ENCODE measurements at places on chromosomes 3 and 15.

- no peak for DNase-seq
Observed at GRCh38 chr15:62886431-62887071, 156.0 kb upstream of the TPM1 start.

- no peak for DNase-seq
Observed at GRCh38 chr3:107498646-107499045, 24.1 kb upstream of the BBX start.

DNA sequence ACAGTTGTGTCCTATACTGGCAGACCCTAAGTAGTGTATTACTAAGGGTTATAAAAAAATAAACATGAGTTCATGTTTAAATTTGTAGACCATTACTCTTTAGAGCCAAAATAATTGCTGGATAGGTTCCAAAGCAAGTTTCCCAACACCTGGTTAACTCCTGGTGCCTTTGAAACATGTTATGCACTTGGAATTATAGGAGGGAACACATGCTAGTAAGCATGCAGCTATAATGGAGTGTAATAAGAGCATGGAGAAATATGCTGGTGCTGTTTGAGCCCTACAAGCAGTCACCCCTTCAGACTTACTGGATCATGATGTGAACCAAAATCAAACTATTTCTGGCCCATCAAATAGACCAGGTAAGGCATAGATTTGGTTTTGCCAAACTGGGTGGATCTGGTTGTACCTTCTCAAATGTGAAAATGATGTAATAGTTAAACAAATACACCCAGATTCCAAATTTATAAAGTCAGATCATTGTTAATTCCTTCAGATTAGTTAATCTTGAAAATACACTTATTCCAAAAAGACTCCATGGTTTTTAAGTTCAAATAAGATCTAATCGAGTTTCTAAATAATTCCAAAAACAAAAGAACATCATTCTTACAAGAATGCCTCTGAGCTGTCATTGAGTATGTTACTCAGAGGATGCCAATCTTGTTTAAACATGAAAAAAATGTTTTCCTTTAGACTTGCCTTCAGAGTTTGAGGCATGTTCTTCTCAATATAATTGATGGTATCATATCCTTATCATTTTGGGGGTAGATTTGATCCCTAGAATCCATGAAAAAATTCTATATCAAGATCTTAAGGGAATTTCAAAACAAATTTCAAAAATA, 69.3 kb downstream of the LRRC28 start:
- DNase-seq = no peak

- no peak for DNase-seq
Observed at GRCh38 chr3:196050597-196050996, 31.3 kb downstream of the TFRC start.

DNA sequence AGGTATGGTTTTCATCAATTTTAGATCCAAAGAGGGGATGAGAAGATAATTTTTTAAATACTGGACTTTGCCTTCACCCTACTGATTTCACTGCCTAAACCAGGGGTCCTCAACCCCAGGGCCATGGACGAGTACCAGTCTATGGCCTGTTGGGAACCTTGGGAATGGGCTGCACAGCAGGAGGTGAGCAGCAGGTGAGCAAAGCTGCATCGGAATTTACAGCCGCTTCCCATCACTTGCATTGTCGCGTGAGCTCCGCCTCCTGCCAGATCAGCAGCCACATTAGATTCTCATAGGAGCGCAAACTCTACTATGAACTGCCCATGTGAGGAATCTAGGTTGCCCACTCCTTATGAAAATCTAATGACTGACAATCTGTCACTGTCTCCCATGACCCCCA, 76.3 kb upstream of the TTBK2 start:
- DNase-seq = no peak

- no peak for DNase-seq
Observed at GRCh38 chr3:8154617-8155016, 347.0 kb upstream of the LMCD1 start.

GRCh38 chr3:157115069-157116006, 44.6 kb downstream of the CCNL1 start:
- DNase-seq = no peak

GRCh38 chr15:29685156-29686078, 136.9 kb downstream of the TJP1 start:
- no peak for DNase-seq

GRCh38 chr3:129517516-129517915, 10.9 kb upstream of the RHO start:
- no peak for DNase-seq

DNA sequence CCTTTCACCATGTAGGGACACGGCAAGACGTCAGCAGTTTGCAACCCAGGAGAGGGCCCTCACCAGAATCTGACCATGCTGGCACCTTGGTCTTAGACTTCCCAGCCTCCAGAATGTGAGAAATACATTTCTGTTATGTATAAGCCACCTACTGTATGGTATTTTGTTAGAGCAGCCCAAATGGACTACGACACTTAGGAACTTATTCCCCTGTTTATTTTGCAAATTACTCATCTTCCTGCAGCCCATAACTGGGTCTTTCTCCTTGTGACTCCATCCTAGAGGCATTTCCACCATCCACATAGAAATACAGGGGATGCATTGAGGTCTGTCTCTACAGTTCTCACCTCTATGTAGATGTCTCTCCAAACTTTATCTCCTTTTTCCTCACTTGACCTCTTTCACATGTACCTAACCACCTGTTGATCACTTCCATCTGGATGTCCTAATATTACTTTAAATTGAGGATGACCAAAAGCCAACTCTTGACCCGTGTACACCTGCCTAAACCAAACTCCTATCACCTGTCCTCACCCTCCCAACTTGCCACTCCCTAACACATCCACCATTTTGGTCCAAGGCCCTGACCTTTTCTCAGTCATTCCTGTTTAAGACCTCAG, 406.0 kb upstream of the WNT5A start:
- DNase-seq = no peak

- no peak for DNase-seq
Observed at GRCh38 chr3:133038731-133039375, 662 bp downstream of the TMEM108 start.

DNA sequence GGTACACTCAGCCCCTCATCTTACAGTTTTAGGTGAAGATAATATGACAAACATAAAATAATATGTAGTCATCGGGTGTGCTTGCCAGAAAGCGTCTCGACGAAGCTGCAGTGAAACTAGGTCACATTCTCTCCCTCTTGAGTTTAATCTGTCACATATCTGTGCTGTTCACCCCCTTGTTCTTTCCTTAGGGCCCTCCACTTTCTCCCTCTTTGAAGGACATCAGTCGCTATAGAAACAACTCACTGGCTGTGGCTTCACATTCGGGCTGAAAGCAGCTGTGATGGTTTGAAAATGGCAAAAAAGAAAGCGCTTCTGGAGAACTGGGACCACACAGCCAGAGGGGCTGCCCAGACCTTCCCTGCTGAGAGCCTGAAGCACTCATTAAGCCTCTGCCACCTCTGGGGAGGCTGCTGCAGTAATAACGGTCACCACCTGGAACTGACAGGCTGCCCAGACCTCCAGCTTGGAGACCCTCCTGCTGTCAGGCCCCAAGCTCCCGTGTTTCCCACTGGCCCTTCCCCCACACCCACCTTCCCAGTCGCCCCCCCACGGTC, 50.3 kb downstream of the ABTB1 start:
- DNase-seq = no peak

- DNase-seq = no peak
Observed at GRCh38 chr3:140508550-140508949, 169.3 kb upstream of the TRIM42 start.

DNA sequence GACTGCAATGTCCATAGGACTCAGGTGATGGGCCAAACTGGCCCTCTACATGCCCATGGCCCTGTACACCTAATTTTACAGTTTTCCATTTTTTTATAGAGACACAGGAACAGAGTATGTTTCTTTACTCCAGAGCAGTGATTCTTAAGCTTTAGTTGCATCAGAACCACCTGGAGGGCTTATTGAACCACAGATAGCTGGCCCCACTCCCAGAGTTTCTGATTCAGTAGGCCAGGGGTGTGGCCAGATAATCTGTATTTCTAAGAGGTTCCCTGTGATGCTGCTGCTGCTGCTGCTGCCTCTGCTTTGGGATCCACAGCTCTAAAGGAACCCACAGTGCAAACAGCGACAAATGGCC, 5.1 kb downstream of the RBP1 start:
- DNase-seq = no peak

- DNase-seq = no peak
Observed at GRCh38 chr3:154338008-154338407, 13.7 kb upstream of the DHX36 start.

DNA sequence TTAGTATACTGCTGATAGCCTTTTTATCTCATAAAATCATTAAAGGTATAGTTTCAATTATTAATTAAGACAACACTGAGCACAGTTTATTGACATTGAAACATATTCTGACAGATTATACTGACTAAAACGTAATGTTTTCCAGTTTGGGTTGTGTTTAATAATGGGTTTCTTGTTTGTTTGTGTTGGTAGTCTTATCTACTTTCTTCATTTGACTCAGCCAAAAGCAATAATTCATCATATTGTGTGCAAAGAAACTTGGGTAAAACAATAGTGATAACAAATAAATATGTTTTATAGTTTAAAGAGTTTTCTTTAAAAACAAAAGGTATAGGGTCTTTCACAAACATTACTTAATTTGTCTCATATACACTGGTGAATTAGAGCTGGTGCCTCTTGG, 629.2 kb upstream of the AGTR1 start:
- no peak for DNase-seq

DNA sequence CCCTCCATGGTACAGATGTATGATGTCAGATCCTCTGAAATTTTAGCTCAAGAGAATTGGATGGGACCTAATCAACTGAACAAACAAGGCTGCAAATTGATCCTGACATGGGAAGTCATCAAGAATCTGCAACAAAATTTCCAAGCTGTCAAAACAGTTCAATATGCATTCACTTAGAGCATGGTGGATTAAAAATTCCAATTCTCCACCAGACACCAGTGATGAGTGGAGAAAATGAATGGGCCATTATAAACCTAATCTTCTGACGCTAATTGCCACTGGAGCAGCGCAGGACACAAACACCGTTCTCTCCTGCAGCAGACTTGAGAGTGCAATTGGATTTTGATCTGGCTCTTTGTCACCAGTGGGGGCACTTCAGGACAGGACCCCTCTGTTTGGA, 94.2 kb downstream of the MINAR1 start:
- no peak for DNase-seq

DNA sequence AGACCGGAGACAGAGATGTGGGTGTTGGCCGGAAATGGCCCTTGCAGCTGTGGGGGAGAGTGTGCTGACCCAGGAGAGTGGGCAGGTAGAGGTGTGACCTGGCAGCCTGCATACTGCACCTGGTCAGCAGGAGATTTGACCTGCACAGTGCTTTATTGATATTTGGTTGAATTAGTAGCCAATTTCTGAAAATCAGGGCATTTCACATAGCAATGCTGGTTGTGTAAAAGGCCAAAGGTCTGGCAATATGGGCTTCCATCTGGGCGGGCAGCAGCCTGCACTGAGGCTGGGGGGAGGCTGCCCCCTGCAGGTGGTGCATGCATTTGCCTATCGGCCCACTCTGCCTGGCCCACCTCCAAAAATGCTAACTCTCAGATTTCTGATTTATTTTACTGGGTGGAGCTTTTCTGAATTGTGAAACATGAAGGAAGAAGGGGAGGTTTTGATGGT, 9.4 kb upstream of the MGLL start:
- no peak for DNase-seq

- no peak for DNase-seq
Observed at GRCh38 chr15:71646767-71647486, 163.4 kb upstream of the NR2E3 start.

GRCh38 chr15:92051716-92052115, 198.2 kb downstream of the SLCO3A1 start:
- DNase-seq = no peak

GRCh38 chr3:129184396-129184657, 631 bp upstream of the CNBP start:
- no peak for DNase-seq

GRCh38 chr15:25671132-25671531, 192.0 kb downstream of the ATP10A start:
- no peak for DNase-seq

DNA sequence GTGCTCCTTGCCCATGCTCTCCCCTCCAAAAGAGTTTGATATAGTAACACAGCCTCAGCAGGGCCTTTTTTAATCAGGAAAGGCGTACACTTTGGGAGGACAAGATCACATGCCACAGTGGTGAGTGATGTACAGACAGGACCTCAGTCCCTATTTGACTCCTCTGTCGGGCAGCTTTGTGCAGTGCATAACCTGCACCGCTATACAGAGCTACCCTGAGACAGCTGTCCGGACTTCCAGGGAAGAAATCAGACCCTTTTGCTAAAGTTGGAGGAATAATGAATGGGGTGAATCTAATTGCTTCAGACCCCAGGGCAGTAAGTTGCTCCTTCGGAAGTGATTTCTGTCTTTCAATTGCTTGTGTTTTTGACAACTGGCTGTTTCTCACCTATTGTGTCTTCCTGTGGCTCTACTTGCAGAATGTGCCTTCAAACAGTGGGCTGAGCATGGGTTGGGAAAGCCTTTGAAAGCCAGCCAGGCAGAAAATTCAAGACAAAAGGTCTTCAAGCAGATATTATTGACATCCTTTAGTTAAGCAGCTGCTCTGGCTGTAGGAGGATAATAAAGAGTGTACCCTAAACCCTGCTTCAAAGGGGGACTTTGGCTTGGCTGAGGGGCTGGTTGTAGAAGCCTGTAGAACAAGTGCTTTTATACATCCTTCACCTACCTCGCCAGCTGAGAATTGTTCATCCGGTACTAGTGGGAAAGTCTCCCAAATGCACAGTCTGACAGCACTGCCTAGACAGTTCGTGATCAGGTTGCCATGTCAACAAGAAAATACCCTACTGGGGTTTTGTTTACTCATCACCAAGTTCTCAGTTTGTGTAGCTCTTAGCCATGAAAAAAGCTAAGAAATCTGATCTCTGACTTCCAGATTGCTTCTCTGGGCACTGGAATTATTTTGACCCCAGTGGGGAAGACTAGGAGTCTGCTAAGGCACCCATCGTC, 35.1 kb downstream of the SNTN start:
- no peak for DNase-seq

GRCh38 chr3:195873281-195873887, 35.0 kb downstream of the TNK2 start:
- no peak for DNase-seq

GRCh38 chr3:176074096-176074495, 1123.2 kb downstream of the TBL1XR1 start:
- DNase-seq = no peak

GRCh38 chr15:74988007-74988800, 7.2 kb upstream of the SCAMP5 start:
- no peak for DNase-seq

DNA sequence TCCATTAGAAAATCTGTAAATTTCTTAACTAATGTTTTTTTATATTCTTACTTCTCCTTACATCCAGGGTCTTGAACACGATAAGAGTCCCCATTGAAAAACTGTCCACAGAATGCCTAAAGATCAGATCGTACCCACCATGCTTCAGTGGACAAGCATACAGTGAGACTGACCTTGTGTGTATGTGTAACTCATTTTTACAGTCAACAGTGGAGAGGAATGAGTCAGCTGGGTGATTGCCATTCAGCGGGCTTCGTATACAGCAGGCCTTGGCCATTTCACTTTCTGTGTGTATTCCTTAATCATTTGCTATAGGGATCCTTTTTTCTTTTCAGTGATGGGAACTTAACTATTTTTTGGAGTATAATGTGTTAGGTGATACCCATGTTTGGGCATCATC, 10.6 kb downstream of the PARP14 start:
- DNase-seq = no peak

- DNase-seq = no peak
Observed at GRCh38 chr3:43366885-43367284, 80.5 kb downstream of the SNRK start.
